ENCODE measurements at places on chromosomes 2 and 18.
A peak's percentile ranks its signal among the peaks of the same experiment; 100 is the strongest.

GRCh38 chr2:1817256-1818051 lies 73.1 kb upstream of the PXDN start:
- DNase-seq = peak; percentile 94

DNA sequence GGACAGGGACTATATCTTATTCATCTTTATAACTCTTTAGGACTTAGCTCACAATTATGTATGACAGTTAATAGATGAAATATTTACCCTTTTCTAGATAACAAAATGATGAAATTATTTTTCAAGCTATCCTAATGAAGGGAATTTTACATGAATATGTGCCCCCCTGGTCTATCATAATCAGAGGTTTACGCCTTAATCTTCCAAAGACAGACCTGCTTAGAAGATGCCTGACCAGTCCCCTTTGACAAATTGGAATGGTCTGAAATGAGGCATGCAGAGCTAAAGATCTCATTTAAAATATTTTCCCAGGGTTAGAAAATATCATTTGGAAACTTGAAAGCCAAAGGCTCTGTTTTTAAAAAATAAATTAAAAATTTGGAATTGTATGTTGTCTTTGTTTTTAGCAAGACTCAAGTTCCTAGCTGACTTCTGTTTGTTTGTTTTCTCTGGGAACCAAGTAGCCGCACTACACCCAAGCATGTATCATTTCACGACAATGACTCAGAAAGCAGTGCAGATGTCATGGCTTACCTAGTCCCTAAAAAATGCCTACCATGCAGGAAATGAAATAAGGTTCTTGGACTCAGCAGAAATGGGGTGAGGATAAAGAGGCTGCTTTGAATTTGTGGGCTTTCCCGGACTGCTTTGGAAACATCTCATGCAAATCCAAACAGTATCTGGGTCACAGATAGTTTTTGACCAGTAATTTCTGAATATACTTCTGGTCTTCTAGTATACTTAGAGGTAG lies 162.1 kb downstream of the ZEB2 start:
- no peak for DNase-seq

DNA sequence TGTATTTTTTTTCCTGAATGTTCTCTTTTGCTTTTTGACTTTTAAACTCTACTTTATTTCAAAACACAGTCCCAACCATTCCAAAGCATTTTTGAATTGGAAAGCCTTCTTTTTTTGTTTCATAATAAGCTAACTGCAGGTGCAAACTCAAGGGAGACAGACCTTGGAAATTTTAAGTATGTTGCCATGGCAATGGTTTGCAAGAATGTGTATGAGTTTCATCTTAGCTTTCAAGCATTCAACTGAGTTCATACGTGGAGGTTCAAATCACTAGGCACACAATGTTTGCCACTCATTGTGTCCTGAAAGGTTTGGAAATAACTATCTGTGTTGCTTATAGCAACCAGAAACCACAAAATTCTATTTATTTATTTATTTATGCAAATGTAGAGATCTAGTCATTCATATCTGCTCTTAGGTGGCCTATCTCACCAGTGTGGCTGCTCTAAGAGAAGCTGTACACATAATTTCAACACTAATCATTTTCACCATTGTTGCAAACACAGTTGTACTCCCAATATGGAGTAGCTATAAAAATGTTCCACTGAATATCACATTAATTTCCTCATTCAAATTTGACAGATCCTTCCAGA lies 805.7 kb upstream of the FSHR start:
- DNase-seq = no peak

DNA sequence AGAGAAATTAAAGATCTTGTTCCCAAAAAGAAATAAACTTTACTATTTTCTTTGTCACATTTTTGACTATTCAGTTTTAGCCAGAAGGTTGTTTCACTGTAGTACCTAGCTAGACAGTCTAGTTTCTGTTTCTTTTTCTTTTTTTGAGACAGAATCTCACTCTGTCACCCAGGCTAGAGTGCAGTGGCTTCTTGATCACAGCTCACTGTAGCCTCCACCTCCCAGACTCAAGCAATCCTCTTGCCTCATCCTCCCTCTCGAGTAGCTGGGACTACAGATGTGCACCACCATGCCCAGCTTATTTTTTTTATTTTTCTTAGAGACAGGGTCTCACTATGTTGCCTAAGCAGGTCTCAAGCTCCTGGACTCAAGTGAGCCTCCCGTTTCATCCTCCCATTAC lies 2.2 kb downstream of the RBM45 start:
- DNase-seq = no peak

GRCh38 chr2:139122711-139123158 lies 342.5 kb upstream of the NXPH2 start:
- no peak for DNase-seq

DNA sequence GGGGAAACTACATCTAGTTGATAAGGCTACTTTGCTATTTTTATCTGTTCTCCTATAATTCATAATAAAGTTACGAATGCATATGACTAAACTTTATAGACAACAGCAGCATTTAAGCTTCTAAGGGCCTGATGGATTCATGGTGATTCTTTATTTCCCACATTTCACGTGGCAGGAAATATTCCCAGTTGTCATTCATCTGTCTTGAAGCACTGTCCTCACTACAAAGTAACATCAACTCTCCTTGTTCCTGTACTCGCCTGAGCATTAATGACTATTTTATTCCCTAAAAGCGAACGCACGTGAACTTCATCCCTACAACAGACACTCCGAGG lies 2.6 kb downstream of the SATB2 start:
- DNase-seq = no peak

GRCh38 chr2:130387071-130387400 lies 31.2 kb downstream of the PTPN18 start:
- no peak for DNase-seq

GRCh38 chr18:50395093-50395492 lies 20.2 kb downstream of the SKA1 start:
- DNase-seq = no peak

- DNase-seq = peak; percentile 72
These were observed 114.4 kb upstream of the HAAO start for GRCh38 chr2:42906557-42907411.

All from iPS-NIHi11 (cell line).